Ascending aorta (tissue), 2 donors: ENCODE measurements at places on chromosomes 4 and X.

DNA sequence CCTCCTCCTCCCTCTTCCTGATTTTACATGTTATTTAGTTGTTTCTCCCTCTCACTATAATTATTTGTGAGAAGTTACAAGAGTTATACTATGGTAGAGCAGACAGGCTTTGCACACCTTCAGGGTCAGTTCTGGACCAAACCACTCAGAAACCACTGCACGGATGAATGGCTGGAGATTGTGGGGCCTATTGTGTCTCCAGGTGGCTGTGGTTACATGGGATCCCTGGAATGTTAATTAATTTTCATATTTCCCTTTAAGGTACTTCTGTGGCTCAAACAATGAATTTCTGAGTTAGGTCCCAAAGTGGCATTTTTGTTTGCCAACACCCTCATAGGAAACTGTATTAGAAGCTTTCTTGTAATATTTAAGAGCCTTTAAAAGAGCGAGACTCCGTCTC, 151.9 kb downstream of the BMPR1B start:
- no peak for DNase-seq

DNA sequence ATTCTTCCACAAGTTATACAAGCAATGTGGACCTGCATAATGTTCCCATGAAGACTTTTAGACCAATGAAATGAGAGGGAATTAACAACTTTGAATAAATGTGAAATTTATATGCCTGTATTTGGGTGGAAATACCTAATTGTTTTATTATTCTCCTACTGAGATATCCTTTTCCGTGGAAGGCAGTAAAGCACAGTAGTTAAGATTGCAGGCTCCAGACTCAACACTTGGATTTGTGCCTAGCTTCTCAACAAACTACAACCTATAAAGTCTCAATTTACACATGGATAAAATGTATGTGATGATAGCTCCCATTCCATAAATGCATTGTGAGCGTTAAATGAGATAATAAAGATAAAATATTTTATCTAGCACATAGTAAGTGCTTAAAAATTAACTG, 857.8 kb downstream of the CENPC start:
- DNase-seq, result no peak

- DNase-seq, result no peak
Measured at GRCh38 chr4:74920704-74921103, 12.2 kb upstream of the PARM1 start.

- DNase-seq, result no peak
Measured at GRCh38 chrX:15616531-15616930, 15.8 kb upstream of the ACE2 start.

DNA sequence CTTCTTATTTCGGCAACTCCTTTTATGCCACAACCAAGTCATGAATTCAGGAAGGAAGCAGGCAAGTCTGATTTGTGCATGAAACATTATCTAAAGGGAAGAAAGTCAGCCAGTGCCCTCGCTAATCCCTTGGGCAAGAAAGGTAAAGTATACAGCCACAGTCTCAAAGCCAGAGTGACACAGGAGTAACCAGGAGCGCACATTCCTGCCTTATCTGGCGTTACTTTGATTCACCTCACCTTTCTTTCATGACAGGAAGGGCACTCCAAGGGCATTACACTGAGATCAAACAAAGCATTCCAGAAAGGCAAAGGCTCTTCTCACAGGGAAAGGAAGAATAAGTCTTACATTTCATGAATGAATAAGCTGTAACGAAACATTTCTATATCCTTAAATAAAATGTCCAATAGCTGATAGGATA, 38.8 kb downstream of the FAT1 start:
- DNase-seq, result no peak
